CD4-positive, alpha-beta T cell treated with Interleukin-10 for 1 hour (primary cell): ENCODE measurements at places on chromosomes 7 and 10.
A peak's percentile ranks its signal among the peaks of the same experiment; 100 is the strongest.

- peak; percentile 71 for DNase-seq
Observed at GRCh38 chr7:5396542-5396941, 27.1 kb downstream of the TNRC18 start.

GRCh38 chr7:117645481-117646165 is 165.8 kb downstream of the CFTR start:
- no peak for DNase-seq

DNA sequence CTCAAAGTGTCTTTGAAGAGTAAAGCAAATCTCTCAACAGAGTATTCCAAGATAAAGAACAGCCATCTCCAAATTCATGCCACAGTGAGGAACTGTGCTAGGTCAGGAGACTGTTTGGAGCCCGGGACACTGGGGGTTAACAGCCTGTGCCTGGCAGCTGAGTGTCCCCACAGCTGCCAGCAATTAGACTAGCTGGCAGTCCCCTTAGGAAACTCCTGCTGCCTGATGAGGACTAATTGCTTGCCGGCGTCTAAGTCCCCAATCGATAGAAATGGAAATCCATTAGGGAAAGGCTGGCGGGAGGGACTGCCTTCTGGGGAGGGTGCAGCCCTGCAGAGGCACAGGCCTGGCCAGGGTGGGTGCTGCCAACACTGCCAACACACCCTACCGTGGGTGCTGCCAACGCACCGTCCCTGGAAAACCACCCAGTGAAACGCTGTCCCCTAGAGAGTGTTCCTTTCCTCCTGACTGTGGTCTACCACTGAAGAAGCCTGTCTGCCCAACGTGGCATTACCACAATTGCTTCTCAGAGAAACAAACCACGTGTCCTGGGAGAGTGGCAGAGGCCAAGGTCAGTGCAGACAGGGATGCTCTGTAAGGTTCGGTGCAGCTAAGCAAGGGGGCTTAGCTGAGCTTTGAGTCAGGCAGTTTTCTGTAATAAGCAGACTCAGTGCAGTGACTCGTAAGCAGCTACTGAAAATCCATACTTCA is 60.8 kb downstream of the XRCC2 start:
- DNase-seq: no peak

DNA sequence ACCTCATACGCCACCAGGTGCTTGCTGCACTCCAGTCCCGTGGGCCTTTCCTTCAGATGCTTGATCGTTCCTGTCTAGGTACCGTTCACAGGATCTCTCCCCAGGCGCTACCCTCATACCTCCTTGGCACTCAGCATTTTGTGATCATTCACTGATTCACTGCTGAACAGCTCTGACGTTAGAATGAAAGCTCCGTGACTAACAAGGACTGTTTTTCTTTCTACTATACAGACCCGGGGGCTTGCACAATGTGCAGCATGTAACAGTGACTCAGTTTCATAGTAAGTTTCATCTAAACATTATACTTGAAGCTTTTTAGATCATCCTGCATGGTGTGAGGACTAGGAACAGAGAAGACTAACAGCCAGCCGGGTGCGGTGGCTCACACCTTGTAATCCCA is 20.6 kb downstream of the KIN start:
- no peak for DNase-seq

- no peak for DNase-seq
Observed at GRCh38 chr7:17986851-17987250, 40.8 kb downstream of the PRPS1L1 start.

DNA sequence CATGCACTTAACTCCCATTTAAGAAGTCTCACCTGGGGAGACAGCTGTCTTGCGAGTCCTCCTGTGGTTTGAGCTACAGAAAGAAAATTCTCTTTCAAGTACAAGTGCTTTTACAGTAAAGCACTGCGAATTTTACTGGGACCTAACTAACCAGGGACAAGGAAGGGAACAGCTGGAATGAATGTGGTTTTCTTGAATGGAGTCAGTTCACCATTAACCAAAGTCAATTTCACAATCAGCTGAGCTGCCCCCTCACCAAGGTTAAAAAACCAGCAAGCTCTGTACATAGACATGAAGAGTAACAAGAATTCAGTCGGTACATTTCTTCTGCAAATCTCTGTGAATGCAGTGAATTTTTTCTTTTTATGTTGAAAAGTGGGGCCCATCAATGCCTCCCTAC is 56.3 kb downstream of the GFRA1 start:
- no peak for DNase-seq

- no peak for DNase-seq
Observed at GRCh38 chr7:144936314-144936713, 100.5 kb upstream of the TPK1 start.

- DNase-seq: no peak
Observed at GRCh38 chr10:35675846-35676245, 33.8 kb upstream of the FZD8 start.

GRCh38 chr7:50145801-50146338 is 52.8 kb upstream of the ZPBP start:
- no peak for DNase-seq

GRCh38 chr7:2165239-2165609 is 67.5 kb downstream of the MAD1L1 start:
- no peak for DNase-seq

DNA sequence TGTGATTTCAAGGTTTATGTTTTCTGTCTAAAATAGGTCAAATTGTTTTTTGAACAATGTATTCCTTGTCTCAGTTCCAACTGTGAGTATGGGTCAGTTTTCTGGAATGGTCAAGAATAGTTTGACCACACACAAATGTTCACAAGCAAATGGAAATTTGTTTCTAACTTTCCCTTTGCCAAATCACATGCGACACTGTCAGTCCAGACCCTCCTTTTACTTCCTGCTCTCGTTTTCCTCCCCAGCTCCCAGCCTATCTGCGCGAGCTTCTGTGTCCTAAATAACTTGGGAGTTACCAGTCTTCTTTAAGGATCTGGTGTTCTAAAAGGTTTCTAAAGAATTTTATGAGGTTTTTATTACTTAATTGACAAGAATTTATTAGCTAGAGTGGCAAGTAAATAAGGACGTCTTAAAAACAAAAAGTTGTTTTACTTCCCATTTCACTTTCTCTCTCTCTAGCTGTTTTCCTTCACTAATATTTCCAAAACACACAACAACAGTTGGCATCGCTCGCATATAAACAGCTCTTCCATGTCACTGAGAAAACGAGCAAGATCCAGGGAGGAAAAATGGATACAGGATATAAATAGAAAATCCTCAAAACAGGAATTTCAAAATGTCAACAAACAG is 266.1 kb upstream of the KLF6 start:
- DNase-seq: no peak

- no peak for DNase-seq
Observed at GRCh38 chr7:53070883-53071282, 35.5 kb downstream of the POM121L12 start.

- no peak for DNase-seq
Observed at GRCh38 chr7:95056107-95056739, 148.8 kb downstream of the PPP1R9A start.

GRCh38 chr7:104805449-104806317 is 208.3 kb upstream of the KMT2E start:
- DNase-seq: no peak

- no peak for DNase-seq
Observed at GRCh38 chr10:129850316-129850715, 113.8 kb downstream of the EBF3 start.
